Stimulated activated CD8-positive, alpha-beta memory T cell treated with anti-CD3 and anti-CD28 coated beads, Interleukin-7, amount 100 ng/mL, for 4 hours (primary cell): ENCODE measurements at places on chromosomes 13 and 19.

- DNase-seq: no peak
Measured at GRCh38 chr19:45457776-45458175, 10.0 kb upstream of the FOSB start.

GRCh38 chr13:109383683-109384082, 402.7 kb downstream of the IRS2 start:
- DNase-seq: no peak

GRCh38 chr19:7301525-7301924, 7.3 kb upstream of the INSR start:
- no peak for DNase-seq

DNA sequence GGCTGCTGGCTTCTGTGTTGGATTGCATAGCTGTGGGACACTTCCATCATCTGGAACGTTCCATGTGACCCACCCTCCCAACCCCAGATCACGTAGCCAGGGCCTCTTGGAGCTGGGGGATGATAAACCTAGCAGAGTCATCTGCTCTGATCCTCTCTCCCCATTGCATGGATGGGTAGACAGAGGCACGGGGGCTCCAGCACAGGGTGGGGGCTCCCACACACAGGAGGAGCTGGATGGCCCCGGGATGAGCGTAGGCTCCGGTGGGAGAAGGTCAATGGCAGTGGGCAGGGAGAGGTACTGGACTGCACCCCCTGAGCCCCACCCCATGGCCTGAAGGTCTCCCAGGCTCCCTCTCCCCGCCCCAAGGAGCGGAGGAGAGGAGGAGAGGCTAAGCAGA, 25.4 kb downstream of the ATP8B3 start:
- no peak for DNase-seq

DNA sequence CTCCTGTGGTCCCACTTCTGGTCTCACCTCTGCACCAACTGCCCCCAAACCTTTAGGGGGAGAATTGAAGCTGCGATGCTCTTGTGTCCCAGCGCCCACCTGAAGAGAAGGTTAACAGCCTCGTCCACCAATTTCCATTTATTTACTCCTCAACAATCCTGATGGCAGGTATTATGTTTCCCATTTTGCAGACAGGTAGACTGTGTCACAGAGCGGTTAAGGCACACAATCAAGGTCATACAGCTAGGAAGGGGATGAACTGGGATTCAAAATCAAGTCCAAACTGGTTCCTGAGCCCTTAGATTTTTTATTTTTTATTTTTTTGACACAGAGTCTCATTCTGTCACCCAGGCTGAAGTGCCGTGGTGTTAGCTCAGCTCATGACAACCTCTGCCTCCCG, 6.2 kb downstream of the DNASE2 start:
- no peak for DNase-seq

- DNase-seq: no peak
Measured at GRCh38 chr19:12730064-12730463, 4.4 kb downstream of the TRIR start.

DNA sequence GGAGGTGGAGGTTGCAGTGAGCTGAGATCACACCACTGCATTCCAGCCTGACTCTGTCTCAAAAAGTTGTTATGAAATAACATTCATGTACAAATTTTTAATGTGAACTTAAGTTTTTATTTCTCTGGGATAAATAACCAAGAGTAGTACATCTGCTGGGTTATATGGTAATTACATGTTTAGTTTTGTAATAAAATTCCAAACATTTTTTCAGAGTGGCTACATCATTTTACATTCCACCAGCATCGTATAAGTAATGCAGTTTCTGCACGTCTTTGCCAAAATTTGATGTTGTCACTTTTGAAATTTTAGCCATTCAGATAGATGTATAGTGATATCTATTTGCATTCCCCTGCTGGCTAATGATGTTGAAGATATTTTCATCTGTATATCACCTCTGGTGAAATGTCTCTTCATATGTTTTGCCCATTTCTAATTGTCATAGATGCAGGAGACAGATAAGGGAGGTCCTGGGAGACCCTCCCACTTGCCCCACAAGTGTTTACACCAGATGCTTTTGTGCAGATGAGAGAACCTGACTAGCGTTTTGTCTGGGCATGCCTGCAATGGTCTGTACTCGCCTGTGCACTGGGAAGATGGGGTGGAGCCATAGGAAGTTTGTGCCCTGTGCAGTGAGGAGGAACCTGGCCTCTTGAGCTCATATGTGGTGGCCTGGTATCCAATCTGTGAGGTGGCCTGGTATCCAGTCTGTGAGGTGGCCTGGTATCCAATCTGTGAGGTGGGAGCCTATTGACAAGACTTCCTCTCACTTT, 12.7 kb upstream of the KBTBD6 start:
- DNase-seq: no peak

DNA sequence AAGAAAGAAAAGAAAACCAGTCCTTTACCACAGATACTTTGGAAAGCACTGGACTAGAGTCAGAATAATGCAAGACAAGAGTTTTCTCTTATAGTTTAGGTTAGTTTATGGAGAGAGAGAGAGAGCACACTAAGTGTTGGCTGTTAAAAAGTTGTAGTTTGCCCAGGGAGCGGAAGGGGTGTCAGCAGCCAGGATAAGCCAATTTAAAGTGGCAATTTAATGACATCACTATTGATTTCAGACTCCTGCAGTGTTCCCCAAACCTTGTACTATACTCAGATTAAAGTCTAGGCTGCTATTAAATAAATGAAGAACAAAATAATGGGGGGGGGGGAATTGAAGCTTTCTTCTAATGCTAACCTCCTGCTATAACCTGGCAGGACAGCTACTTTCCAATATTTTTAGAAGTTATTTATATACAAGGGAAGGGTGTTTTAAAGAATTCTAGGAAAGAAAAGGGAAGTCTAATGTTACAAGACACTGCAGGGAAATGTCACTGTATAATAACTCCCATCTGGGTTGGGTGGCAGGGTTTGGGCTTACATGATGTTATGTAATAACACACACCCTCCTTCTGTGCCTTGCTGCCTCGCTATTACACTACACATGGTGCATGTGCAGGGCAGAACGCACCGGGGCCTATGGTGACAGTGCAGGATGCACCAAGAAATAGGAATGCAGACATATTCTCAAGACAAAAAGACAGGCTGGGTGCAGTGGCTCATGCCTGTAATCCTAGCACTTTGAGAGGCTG, 19.9 kb downstream of the TPT1 start:
- DNase-seq: no peak

DNA sequence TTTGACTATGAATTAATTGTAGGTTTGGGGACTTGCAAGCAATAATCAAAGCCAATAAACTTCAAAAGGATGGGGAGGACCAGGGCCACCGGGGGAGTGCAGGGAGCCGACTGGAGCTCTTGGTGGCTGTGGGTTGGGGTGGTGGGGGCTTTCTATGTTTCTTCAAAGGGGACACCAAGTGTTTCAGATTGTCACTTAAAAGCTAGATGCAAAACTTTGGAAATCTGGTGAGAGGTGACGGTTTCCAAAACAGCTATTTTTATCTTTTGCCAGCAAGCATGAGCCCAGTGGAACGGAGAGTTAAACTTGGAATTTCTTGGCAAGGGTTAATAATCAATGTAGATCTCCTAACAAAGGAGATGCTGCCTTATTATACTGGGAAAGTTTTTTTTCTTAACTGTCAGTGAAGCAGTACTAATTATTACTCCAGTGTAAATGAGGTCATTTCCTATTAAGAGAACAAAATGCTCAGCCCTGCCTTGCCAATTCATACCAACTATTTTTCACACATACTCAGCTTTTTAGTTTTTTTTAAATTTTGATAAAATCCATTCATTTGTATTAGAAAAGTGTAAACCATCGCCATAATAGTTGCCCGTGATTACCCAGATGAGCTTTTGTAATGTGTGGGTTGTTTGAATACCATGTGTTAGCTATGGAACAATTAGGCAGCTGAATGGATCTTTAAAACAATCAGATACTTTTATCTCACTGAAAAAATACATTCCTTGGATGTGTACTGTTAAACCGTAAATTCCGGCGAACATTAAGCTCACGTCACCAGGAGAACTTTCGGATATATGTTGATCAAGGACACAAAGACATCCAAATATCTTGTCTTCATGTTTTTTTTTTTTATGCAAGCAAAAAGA, 95.9 kb upstream of the ZNF536 start:
- no peak for DNase-seq

- DNase-seq: no peak
Measured at GRCh38 chr13:100859861-100860260, 185.3 kb upstream of the TMTC4 start.

GRCh38 chr13:21885714-21886224, 214.9 kb downstream of the FGF9 start:
- no peak for DNase-seq

DNA sequence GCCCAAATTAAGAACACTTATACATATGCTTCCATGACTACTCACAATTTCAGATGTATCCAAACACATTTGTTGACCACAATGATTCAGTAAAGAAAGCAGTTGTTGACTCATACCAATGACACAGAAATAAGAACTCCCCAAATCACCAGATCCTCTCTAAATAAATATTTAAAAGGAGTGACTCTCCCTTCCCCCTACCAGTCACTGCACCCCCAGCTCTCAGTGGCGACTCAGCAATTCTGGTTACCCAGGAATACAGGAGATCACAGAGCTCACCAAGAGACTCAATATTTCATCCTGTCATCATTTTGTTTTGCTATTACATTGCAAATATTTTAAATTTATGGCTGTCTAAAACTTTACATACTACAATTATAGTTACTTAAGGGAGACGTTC, 131.5 kb downstream of the RGCC start:
- DNase-seq: no peak

GRCh38 chr13:89363144-89363543, 1692.0 kb downstream of the SLITRK5 start:
- no peak for DNase-seq

- DNase-seq: no peak
Measured at GRCh38 chr13:23447927-23448326, 14.4 kb upstream of the SACS start.

GRCh38 chr13:37645181-37645740, 46.7 kb upstream of the POSTN start:
- no peak for DNase-seq

DNA sequence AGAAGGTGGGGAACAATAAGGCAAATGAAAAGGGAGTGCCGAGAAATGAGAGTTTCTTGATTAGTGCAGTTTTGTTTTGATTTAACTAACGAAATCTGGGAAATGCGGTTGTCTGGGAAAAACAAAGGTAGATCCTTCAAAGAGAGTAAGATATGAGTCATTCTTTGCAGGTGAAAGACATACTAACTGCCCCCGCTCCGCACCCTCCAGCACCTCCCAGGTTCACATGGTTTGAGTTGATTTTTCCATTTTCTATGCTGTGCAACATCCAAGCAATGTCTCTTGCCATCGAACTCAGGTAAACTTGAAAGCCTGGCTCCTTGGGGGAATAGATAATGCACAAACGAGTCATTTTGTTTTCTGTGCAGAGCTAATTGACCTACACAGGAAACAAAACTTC, 84.1 kb upstream of the KLF12 start:
- DNase-seq: no peak
